Activated CD8-positive, alpha-beta T cell treated with anti-CD3 and anti-CD28 coated beads, Interleukin-2, amount 10 ng/mL, durations not matched to agents 7 days and 5 days (primary cell): ENCODE measurements at places on chromosomes 7 and 10.
A peak's percentile ranks its signal among the peaks of the same experiment; 100 is the strongest.

DNA sequence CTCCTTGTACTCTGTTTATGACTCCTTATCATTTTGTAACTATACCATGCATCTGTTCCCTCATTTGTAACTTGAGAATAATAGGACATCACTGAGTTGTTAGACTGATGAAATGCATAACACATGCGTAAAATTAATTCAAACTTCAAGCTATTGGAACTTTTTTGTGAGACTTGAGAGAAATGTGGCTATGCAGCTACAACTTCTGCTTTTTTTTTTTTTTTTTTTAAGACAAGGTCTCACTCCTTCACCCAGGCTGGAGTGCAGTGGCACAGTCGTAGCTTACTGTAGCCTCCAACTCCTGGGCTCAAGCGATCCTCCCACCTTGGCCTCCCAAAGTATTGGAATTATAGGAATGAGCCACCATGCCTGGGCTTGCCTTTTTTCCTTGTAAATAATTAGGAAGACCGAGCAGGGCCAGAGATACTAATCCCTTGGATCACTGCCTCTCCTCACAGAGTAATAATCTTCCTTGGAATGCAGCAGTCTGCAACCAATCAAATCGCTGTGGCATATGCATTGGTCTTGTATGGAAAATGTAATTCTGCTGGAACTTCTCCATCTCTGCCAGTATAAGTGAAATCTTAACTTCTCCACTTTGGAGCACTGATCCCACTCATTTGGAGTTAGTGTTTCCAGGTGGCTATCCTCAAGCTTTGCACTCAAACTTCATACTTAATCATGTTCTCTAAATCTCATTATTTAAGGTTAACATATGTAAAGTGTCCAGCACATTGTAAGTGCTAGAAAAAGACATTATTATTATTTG, 2.0 kb upstream of the PANK1 start:
- no peak overlapping the region for H3K4me3 ChIP-seq
- H3K27me3 ChIP-seq = peaks cover 34% of the 10 kb centered on the region
- H3K36me3 ChIP-seq = no peaks in the 10 kb centered on the region
- DNase-seq = no peak
- no peak overlapping the region for H3K27ac ChIP-seq

DNA sequence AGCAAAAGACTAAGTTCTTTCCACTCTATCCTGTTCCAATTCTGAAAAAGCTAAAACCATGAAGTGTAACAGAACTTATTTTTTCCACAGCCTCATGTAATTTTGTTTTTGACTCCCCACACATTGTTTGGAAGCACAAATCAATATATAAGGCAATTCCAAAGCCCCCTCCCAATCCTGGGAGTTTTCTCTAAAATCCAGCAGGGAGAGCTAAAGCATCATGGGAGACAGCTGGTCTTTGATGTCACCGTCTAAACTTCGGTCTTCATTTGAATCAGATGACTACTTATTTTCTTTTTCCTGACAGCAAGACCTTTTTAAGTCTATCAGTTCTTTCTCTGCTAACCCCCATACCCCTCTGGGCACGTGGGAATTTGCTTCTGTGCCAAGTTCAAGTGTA, 33.3 kb upstream of the PON1 start:
- H3K36me3 ChIP-seq = no peaks in the 10 kb centered on the region
- no peak for DNase-seq
- no peak overlapping the region for H3K4me3 ChIP-seq
- H3K27me3 ChIP-seq = peaks cover 7% of the 10 kb centered on the region

DNA sequence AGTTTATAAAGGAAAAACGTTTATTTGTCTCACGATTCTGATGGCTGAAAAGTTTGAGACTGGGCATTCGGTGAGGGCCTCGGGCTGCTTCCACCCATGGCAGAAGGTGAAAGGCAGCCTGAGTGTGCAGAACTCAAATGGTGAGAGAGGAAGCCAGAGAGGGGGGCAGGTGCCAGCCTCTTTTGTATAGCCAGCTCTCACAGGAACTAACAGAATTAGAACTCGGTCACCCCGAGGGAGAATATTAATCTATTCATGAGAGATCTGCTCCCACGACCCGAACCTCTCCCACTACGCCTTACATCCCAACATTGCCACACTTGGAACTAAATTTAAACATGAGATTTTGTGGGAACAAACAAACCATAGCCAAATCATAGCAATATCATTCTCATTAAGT, 112.6 kb downstream of the ZPBP start:
- H3K27ac ChIP-seq = no peak overlapping the region
- peak; percentile 51 for DNase-seq
- no peak overlapping the region for H3K4me3 ChIP-seq
- no peaks in the 10 kb centered on the region for H3K36me3 ChIP-seq
- no peaks in the 10 kb centered on the region for H3K4me1 ChIP-seq

DNA sequence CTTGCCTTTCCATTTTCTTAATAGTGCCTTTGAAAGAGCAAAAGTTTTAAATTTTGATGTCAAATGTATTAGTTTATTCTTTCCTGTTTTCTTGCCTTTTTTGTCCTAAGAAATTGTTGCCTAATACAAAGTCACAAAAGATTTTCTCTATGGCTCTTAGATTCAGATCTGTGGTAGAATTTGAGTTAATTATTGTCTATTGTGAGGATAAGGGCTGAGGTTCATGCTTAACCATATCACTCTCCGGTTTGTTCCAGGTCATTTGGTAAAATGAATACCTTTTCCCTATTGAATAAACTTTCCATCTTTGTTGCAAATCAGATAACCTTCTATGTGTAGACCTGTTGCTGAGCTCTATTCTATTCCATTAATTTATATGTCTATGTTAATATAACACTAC, 96.0 kb downstream of the NOD1 start:
- H3K27me3 ChIP-seq = no peaks in the 10 kb centered on the region
- H3K36me3 ChIP-seq = no peaks in the 10 kb centered on the region
- DNase-seq = no peak
- no peak overlapping the region for H3K4me3 ChIP-seq
- no peaks in the 10 kb centered on the region for H3K4me1 ChIP-seq

DNA sequence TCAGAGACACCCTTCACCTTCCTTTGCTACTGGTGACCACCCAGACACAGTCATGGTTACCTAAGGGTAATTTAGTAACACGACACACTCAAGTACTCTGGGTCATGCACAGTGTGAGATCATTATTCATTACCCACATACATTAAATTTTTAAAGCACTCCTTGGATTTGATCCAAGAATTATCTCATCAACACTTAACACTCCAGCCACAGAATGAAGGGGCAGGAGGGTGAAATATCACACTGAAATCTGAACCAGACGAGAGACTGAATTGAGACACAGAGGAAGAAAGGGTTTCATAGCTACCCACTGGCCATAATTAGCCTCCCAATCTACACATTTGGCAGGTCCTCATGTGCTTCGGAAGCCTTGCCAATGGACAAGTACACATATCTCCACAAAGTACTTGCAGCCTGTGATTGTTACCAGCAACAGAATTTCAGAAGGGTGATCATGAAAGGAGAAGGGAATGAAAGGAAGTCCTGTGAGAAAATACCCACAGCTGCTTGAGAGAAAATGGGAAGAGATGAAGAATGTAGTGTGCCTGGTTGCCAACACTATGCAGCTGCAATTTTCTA, 189.3 kb downstream of the POLR1F start:
- no peaks in the 10 kb centered on the region for H3K4me1 ChIP-seq
- H3K27ac ChIP-seq = no peak overlapping the region
- no peaks in the 10 kb centered on the region for H3K27me3 ChIP-seq

DNA sequence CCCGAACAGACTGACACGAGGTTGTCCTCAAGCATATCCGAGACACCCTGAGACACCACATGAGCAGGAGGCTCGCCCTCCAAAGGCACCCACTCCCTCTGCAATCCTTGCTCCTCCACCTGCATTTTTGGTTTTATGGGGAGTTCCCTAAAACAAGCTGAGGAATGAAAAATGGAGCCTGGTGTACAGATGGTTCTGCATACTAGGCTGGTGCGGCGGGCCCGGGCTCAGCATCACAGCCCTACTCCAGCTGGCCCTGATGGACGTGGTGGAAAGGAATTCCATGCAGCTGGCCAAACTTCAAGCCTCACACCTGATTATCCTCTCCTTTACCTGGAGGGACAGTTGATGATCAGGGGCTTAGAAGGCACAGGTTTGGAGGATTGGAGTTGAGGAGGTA, 30.3 kb upstream of the JAKMIP3 start:
- no peak for DNase-seq
- H3K4me1 ChIP-seq = peaks cover 4% of the 10 kb centered on the region
- H3K4me3 ChIP-seq = no peak overlapping the region
- no peaks in the 10 kb centered on the region for H3K36me3 ChIP-seq
- peaks cover 45% of the 10 kb centered on the region for H3K27me3 ChIP-seq
